ENCODE measurements at places on chromosomes 6 and 20.

DNA sequence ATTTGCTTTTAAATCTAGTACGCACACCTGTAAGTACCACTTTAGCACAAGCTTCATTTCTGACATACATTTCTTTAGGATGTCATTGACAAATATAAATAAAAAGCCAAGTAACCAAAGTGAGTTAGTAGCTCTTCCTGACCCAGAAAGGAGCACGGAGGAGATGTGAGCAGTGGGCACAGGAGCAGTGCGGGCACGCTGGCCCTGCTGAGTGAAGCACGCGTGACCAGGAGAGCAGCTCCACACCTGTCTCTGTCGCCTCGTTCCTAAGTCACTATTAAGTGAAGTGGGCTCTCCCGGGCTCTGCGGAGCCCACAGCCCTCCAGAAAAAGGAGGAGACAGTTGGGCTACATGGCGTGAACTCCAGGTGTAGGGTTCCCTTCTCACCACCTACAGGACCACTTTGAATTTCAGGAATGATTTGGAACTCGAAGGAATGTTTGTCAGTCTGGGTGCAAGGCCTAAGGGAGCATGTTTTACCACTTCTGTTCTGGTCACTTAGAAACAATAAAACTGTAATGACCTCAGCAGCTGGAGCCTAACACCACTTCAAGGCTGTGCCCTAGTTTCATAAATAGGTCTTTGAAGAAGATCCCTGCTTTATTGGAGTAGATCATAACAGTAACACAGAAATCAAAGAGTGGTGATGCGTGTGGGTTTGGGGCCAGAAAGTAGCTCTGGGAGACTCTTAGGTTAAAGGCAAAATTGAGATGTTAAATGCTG lies 95.9 kb downstream of the FAM120B start:
- no peak for DNase-seq

DNA sequence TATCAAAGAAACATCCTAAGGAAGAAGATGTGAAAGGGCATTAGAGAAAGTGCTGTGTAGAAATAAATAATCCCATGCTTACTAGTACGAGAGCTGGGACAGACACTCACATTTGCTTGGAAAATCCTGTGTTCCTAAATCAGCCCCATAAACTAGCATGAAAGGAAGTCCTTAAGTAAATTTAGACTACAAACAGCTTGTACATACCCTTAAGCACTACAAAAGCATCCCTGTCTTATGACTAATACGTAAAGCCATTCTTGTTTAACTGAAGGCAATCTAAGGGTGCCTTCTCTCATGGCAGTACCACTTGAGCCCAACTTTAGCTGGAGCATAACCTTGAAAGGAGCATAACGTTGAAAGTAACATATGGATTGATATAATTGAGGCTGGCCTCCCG lies 15.4 kb upstream of the FOXQ1 start:
- no peak for DNase-seq

DNA sequence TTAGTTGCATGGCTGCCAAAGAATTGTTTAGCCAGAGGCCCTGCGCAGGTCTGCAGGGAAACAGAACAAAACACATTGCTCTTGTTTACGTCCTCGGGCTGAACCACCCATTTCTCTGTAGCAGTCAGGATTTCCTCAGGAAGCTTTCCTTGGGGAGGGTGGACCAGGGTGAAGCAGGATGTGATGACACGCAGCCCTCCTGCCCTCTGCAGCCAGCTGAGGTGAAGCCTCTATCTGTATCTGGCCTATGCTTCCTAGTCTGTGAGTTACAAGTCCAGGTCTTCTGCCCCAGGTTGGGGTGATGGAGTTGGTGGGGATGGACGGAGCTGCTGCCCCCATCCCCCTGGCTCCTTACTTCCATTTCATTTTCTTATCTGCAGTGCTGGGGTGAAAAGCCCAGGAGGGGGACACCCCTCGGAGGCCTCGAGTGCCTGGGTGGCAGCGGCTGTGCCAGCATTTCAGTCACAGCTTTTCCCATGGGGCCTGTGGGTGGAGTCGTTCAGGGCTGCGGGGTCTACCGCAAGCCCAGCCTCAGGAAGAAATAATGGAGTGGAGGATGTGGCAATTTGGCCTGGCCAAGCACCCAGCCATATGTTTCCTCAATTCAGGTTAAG lies 24.9 kb downstream of the SASH1 start:
- DNase-seq: no peak

DNA sequence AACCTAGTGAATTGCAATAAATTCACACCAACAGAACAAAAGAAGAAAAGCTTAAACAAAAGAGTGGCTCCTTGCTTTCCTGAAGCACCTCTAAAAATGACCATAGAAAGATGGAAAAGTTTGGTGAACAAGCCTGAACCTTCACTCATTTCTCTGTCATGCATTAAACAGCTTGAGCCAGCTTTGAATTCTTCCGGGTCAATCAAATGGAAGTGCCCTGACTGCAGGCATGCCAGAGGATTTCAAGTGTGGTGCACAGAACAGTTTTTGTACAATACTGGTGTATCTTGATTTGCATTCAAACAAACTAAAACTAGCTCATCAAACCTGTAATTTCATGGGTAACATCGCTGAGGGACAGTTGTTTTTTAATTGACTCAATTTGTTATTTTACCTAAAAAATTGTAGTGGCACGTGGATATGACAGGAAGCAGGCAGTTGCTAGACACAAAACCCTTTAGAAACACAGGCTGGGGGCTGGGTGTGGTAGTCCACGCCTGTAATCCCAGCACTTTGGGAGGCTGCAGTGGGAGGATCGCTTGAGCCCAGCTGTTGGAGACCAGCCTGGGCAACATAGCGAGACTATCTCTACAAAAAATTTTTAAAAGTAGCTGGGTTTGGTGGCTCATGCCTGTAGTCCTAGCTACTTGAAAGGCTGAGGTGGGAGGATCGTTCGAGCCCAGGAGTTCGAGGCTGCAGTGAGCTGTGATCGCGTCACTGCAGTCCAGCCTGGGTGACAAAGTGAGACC lies 9.1 kb downstream of the CASS4 start:
- no peak for DNase-seq

- no peak for DNase-seq
Measured at GRCh38 chr20:32861446-32861845, 2.7 kb downstream of the EFCAB8 start.

GRCh38 chr6:3119040-3119723 lies 671 bp downstream of the BPHL start:
- DNase-seq: no peak

DNA sequence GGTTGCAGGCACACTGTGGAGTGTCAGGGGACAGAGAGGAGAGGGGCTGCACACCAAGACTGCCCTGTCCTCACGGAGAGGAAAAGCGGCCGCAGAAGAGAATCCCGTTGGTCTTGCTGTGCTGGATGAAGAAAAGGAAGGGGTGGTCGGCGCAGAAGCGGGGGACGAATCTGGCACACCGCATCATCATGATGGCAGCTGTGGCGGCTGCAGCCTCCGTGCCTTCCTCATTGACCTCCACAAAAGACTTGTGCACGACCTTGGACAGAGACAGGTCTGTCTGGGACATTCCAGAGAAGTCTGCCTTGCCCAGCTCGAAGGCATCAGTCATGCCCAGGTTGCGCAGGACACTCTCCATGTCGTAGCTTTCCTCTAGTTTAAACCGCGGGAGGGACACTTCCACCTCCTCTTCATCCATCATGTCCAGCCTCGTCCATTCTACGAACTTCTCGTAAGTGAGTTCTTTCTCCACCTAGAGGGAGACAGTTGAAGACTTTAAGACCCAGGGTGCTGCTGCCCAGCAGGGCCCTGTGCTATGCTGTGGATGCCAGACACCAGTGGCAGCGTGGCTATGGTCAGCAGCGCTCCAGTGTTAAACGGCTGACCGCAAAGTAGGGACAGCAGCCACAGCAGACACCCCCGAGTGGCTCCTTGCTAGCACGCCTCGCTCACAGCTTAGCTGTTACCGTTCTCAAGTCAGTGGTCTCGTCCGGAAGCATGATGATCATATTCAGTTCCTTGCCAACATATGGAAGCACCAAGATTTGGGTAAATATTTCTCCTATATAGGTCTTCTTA lies 22.9 kb downstream of the SERPINB6 start:
- DNase-seq: no peak

GRCh38 chr20:13183005-13183404 lies 38.1 kb upstream of the ISM1 start:
- DNase-seq: no peak

DNA sequence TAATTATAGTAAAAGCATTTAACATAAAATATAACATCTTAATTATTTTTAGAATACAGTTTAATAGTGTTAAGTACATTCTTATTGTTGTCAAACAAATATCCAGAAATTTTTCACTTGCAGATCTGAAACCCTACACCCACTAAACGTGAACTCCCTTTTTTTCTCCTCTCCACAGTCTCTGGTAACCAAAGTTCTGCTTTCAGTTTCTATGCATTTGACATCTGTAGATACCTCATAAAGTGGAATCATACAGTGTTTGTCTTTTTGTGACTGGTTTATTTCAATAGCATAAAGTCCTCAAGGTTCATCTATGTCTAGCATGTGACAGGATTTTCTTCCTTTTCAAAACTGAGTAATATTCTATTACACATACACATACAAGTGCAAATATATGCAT lies 286.3 kb downstream of the BTBD3 start:
- no peak for DNase-seq

GRCh38 chr6:100796049-100796823 lies 84.9 kb downstream of the ASCC3 start:
- DNase-seq: no peak

- DNase-seq: no peak
Measured at GRCh38 chr20:49892260-49892659, 23.1 kb downstream of the SPATA2 start.

GRCh38 chr20:25497586-25498279 lies 87.6 kb downstream of the NINL start:
- DNase-seq: no peak

DNA sequence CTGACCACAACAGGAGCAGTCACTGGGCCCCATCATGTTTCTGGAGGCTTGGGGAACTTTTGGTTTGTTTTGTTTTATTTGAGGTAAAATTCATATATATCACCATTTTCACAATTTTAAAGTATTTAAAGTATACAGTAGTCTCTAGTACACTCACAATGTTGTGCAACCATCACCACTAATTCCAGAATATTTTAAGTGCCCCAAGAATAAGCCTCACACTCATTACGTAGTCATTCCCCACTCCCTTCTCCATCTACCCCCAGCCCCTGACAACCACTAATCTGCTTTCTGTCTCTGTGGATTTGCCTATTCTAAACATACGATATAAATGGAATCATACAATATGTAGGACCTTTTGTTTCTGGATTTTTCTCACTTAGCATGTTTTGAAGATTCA lies 29.0 kb downstream of the RTN4IP1 start:
- DNase-seq: no peak

GRCh38 chr20:37233548-37234253 lies 27.9 kb downstream of the GHRH start:
- DNase-seq: no peak

DNA sequence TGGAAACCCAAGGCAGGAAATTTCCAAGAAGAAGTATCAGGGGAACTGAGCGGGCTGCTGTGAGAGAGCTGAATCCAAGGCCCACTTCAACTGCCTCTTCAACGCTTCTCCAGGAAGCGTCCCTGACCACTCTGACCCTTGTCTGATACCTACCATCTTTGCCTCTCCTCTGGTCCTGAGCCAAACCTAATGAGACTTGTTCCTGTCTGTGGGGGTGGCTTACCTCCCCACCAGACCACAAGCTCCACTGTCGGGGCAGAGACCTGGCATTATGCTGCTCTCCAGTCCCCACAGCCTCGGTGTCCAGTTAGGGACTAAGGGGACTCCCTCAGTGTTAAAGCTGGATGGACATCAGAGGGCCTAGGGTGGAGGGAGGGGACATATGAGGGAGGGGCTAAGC lies 49.7 kb downstream of the LRFN2 start:
- DNase-seq: no peak

DNA sequence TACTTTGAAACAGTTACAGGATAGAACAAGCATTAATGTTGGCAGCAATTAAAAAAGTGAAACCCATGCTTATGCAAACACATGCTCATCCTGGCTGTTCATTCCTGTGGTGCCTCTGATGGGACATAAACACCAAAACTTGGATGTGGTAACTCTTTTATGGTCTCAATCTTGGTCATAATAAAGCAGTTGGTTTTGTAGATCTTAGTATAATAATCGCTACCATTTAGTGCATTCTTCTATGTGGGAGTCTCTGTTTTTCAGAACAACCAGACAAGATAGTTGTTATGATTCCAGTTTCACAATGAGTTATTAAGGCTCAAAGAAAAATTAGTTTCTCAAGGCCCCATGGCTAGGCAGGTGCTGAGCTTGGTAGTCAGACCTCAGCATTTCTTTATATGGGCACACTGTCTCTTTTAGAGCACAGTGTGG lies 184.0 kb downstream of the UTRN start:
- DNase-seq: no peak

- no peak for DNase-seq
Measured at GRCh38 chr6:125814481-125814880, 23.7 kb downstream of the NCOA7 start.

GRCh38 chr6:110103260-110103659 lies 76.2 kb downstream of the WASF1 start:
- DNase-seq: no peak

GRCh38 chr6:127300411-127300810 lies 33.7 kb downstream of the RNF146 start:
- no peak for DNase-seq

DNA sequence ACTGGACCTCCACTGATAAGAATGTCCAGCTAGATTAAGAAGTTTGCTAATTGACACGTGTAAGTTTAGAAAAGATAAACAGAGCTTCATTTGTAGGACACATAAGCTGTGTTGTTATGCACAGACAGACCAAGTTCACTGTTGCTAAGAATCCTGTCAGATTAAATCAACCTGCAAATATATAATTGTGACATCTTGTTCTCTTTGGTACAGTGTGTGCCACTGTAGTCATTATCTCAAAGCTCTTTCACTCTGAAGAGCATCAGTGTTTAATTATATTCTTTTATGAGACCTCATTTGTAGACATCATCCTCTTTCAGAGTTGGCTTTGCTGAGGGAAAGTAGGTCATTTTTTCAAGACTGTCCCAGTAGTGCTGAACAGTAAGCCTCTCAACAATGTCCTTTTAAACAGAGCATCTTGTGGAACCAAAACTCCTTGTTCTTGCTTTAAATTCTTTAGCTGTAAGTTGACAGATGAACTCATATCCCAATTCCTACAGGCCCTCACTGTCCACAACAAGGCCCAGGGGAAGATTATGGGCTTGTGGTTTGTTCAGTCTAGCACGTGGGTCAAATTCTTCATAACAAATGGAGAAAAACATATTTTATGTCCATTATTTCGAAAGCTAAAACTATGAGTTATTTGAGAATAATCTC lies 252.4 kb downstream of the HDGFL1 start:
- DNase-seq: no peak

Data from NCI-H2107 (cell line).